Stimulated activated CD8-positive, alpha-beta memory T cell treated with anti-CD3 and anti-CD28 coated beads, Interleukin-15, amount 100 ng/mL, for 24 hours (primary cell): ENCODE measurements at places on chromosomes 5 and 9.

GRCh38 chr9:120866651-120867050, 10.3 kb downstream of the PHF19 start:
- DNase-seq = no peak

GRCh38 chr5:108141676-108142075, 240.2 kb downstream of the FBXL17 start:
- no peak for DNase-seq

- no peak for DNase-seq
These were observed 168.6 kb upstream of the RGMB start for GRCh38 chr5:98604721-98605425.

- DNase-seq = no peak
These were observed 24.1 kb downstream of the AHRR start for GRCh38 chr5:345404-346195.

DNA sequence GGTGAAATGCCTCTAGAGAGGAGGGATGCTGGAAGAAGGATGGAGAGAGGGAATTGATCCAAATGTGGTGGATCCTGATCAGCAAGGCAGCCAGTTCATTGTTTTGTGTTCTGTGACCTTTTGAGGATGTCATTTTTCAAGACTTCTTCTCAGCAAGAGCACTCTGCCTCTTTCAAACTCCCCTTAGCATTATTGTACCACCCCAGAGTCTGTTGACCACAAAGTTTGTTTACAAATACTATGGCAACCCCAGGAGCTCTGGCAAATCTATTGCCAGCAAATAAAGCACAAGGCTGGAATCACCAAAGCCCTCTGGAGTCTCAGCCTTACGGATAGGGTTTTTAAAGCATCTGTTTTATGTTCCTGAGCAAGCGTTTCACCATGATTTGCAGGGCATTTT, 76.2 kb upstream of the SLC1A3 start:
- no peak for DNase-seq

- DNase-seq = no peak
These were observed 50.0 kb downstream of the CAST start for GRCh38 chr5:96712100-96712746.

DNA sequence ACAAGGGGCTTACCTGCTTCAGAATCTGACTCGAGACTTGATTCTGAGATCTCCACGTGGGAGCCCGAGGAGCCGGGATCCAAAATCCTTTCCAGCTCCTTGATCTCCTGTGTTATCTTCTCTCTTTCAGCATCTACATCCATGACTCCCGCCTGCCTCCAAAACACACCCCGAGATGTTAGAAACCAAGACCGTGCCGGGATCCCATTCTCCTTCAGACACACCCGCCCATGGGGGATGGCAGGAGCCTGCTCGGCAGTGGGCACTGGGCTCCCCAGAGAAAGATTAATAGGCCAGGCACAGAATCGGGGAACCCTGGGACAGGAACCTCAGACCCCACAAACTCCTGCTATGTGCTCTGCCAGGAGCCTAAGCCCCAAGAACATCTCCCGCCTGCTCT, 1.7 kb downstream of the SNAPC4 start:
- DNase-seq = no peak

GRCh38 chr5:82004511-82004910, 32.7 kb downstream of the ATG10 start:
- DNase-seq = no peak

DNA sequence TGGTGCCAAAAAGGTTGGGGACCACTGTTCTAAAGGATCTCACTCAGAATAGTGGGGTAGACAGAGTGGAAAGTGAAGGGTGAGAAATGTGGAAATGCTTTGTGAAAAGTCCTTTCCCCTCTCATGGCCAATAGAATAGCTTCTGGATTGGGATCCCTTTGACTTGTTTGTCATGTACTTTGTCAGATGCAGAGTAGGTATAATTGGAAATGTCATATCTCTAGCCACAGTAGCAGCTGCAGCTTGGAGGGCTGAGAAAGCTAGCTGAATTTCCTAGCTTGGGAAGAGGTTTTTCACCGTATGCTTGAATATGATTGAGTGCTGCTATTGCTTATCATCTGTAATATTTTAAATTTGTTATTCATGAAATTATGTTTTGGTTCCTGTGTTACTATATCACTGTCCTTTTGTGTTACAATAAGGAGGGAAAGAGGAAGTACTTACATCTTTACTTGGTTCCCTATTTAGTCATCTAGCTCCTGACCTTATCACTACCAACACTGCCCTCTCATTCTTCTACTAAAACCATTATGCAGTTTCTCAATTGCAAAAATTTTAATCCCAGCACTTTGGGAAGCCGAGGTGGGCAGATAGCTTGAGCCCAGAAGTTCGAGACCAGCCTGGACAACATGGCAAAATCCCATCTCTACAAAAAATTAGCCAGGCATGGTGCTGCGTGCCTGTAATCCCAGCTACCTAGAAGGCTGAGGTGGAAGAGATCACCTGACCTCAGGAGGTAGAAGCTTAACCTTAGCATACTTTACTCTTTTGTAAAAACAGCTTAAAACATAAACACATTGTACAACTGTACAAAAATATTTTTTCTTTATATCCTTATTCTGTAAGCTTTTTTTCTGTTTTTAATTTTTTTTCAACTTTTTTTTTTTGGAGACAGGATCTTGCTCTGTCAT, 12.4 kb downstream of the SLC30A5 start:
- DNase-seq = no peak

DNA sequence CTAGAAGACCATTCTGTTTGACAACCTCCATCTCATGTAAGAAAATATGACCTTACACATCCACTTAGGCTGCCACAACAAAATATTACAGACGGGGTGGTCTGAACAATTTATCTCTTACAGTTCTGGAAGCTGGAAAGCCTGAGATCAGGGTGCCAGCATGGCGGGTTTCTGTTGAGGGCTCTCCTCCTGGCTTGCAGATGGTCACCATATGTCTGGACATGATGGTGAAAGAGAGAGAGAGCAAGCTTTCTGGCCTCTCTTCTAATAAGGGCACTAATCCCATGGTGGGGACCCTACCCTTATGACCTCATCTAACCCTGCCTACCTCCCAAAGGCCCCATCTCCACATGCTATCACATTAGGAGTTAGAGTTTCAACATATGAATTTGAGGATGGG, 66.0 kb downstream of the AMBP start:
- no peak for DNase-seq

GRCh38 chr5:118033686-118034338, 954.5 kb downstream of the DTWD2 start:
- no peak for DNase-seq

- DNase-seq = no peak
These were observed 45.7 kb upstream of the SLCO4C1 start for GRCh38 chr5:102341681-102342288.

GRCh38 chr9:137455359-137455991, 3.7 kb downstream of the NSMF start:
- no peak for DNase-seq

DNA sequence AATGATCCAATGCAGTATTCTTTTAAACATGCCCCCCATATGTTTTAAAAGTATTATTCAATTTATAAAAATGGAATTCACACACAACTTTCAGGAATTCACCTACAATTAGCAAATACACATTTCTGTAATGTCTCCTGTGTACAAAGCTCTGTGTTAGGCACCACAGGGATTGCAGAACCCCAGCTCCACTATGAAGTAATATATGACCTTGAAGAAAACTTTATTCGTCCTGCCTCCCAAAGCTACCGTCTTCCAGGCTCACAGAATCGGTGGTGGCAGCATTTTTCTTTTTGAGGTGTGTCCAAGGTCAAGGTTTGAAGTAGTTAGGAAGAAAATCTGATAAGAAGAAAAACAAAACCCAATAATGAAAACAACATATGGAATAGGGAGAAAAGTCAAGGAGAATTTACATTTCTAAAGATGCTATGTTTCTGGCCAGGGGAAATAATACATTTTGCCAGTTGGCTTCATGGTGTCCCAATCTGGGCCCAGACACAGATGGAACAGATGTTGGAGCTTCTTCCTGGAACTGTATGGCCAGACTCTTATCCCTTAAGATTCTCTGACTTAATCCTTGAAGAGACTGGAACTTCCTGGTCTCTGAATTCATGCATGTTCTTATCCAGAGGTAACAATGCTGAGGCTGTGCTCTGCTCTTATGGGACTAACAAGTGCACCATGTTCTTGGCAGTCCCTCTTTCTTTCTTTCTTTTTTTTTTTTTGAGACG, 22.0 kb upstream of the LVRN start:
- no peak for DNase-seq

- DNase-seq = no peak
These were observed 1.6 kb downstream of the DCAF12 start for GRCh38 chr9:34124926-34125325.

DNA sequence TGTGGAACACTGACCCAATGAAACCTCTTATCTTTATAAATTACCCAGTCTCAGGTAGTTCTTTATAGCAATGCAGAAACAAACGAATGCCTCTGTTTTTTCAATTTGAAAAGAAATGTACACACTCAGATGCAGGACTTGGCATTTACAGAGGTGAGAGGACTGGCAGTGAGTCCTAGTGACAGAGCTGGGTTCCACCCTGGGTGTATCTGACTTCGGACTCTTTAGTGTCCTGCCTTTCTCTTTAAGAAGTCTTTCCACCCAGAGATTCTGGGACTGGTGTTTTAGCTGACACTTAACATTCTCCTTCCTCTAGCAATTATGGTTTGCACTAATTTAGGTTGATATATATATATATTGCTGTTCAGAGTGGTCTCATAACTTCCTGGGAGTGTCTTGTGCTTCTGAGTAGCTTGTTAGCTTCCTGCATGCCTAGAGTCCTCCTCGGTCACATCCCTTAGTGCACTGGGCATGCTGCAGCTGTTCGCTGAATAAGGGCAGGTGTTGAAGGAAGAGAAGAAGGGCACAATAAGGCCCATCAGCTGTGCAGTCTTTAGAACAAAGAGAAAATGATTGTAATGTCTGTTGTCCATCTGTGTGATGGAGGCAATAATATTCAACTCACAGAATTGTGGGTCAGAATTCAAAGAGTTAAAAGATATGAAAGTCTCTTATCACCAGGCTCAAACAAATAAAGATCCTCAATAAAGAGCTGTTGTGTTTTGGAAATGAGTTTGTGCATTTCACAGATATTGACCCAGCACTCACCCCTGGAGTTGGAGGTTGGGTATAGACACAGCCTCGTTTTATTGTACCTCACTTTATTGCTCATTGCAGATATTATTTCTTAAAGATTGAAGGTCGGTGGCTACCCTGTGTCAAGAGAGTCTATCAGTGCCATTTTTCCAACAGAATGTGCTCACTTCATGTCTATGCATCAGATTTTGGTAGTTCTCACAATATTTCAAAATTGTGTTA, 187.1 kb downstream of the TRIM32 start:
- no peak for DNase-seq
